ENCODE measurements at places on chromosomes 1 and 21. TPM values are rescaled to one million over a fixed set of nuclear protein-coding genes. Genes with fewer than 3 reads are reported as not detected.

Gene SH2D2A
- total RNA-seq, result not detected

GRCh38 chr1:6523566-6523965 is 30.7 kb downstream of the NOL9 start:
- DNase-seq, result no peak

Gene PLPPR4
- 0.05 TPM for total RNA-seq

DNA sequence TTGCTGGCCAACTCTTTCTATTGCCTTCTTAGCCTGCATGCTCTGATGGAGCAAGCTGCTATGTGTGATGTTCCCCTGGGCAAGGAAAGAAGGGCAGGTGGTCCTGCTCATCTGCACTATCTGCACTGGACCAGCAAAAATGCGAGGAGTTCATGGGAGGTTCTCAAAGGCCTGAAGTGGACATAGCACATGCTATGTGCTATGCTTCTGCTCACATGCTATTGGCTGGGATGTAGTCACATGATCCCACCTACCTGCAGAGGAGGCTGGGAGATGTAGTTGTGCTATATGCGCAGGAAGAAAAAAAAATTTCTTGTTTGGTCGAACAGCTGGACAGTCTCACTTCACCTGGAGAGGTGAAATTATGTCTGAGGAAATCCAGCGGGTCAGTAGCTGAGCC is 587.7 kb downstream of the MATN1 start:
- no peak for DNase-seq

DNA sequence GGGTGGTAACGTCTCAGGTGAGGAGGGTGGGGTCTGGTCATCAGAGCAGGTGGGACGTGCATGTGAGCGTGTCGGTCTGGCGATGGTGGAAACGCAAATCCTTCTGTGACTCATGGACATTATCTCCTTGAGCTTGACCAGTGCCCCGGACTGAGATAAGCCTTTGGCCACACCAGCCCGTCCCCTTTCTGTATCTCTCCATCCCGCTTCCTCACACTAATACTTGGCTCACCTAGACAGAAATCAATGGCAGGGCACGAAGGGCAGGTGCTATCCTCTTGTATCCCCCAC is 7.9 kb upstream of the AQP10 start:
- no peak for DNase-seq

Gene RNASEL
- total RNA-seq, result 10.7 TPM

DNA sequence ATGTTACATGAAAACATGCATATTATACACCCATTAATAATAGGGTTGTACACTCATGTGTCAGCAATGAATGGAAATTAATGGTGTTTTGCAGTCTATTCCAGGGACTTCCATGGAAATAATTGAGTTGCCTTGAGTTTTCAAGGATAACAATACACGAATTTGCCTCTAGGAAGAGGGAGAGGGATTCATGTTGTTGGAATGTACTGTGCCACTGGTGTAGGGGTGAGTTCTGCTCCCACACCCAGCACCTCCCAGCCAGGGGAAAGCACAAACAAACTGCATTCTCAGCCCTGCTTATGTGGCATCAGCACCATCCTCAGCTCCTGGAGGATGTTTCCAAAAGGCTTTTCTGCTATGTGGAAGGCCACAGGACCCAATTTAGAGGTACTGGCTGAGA is 57.8 kb downstream of the BCAR3 start:
- no peak for DNase-seq

GRCh38 chr21:42025376-42026081 is 15.4 kb upstream of the ZBTB21 start:
- DNase-seq, result no peak

All from prostate gland (tissue), 2 donors.